GM12878 (cell line): ENCODE measurements at places on chromosomes 6 and 20. TPM values are rescaled to one million over a fixed set of nuclear protein-coding genes. Genes with fewer than 3 reads are reported as not detected.

- no peak for DNase-seq
Measured at GRCh38 chr6:157645201-157645795, 177.7 kb upstream of the SNX9 start.

- DNase-seq: no peak
Measured at GRCh38 chr6:36329798-36330291, 6.8 kb downstream of the BNIP5 start.

DNA sequence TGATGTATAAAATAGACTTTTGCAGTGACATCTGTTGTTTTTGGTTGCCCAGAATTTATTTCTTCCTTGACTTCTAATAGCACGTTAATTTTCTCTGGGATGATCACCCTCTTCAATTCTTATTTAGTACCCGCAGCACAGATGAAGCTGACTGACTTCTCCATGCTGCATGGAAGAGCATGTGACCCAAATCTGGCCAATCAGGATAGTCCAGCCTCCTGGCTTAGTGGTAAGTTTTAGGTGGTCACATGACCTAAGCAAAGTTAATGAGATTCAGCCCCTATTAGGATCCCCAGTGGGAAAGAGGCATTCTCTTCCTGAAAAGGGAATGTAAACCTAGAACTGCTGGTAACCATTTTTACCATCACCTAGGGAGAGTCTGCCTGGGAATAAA lies 13.8 kb upstream of the SIRT5 start:
- no peak for DNase-seq

GRCh38 chr6:38484656-38485055 lies 155.1 kb downstream of the BTBD9 start:
- no peak for DNase-seq

The GMPR gene
- total RNA-seq: 0.67 and 1.1 TPM in 2 replicates

The PPP1R16B gene
- 89.9 and 90.2 TPM in 2 replicates for total RNA-seq
